NCI-H524 treated with DMSO at 0.1 percent for 48 hours (cell line): ENCODE measurements at places on chromosomes 2 and 18.

DNA sequence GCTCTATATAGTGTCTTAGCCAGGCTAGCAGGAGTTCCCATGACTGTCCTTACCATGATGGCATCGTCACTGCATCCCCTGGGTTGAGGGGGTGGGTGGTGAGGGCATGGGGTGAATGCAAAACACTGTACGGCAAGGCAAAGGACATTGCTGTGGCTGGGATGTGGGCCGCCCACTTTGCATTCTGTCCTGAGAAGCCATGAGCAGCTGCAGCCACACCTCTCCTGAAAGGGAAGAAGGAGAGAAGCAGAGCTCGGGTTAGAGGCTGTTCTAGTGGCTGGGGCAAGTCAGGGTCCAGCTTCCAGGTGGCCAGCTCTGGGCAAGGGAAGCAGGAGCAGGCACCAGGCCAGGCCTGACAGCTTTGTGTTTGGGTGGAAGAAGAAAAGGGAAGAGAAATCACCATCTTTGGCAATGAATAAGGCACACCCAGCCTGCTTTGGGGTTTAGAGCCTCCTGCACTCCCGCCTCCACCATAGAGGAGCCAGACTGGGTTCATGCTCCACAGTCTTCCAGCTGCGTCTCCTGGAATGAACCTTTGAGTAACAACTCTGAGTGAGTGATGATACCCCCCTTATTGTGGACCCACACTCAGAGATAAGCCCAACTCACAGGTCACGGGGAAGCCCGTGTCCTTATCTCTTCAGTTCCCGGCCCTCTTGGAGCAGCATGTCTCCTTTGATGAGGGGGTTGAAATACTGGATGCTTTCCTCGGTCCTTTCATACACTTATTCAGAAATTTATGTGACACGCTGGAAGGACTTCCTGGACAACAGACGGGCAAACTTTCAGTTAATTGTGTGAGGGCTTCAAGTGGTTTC lies 63.4 kb downstream of the INPP4A start:
- DNase-seq, result peak; percentile 48

DNA sequence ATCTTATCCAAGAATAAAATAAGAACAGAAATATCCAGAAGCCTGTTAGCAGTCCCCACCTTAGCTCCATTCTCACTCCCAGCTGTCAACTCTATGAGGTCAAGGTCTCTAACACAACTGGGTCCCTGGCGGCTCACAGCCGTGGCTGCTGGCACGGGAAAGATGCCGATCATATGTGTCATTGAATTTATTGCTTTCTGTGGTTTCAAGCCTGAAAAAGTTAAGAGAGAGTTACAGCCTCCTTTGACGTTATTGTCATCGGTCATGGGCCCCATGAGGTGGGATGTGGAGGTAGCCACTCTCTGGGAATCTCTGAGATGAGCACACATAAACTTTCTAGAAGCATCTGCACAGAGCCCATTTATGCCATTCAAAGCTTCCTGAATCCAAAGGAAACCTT lies 28.7 kb upstream of the CABLES1 start:
- DNase-seq, result no peak

DNA sequence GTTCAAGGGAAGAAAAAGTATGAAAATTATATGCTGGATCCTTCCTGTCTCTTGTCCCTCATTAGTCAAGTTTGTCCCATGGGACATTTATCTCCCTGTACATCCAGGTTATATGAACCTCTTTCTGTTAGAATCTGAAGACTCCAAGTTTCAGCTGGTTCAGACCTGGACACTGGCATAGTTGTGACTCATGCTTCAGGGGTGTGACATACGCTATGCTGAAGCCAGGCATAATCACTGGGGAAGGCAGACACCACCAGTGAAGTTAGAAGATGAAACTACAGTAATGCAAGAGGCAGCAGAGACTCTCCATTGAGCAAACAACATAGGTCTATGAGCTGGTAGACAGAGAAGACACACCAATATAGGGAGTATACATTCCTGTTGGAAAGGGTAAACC lies 269.7 kb upstream of the SLC8A1 start:
- no peak for DNase-seq

DNA sequence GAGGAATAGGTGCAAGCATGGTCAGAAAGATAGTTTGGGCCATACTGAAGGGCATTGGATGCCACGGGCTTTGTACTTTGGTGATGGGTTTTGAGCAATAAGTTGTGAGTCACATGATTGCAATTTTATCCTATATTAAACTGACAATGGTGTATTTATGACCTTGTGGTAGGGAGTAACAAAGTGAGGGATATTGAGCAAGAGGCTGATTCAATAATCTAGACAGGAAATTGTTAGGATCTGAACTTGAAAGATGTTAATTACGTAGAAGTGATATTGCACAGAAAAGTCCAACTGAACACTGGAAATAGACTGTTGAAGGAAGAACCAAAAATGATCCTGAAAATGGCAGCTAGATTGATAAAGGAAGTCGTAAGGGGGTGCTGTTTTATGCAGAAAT lies 46.6 kb upstream of the TCF4 start:
- DNase-seq, result no peak

DNA sequence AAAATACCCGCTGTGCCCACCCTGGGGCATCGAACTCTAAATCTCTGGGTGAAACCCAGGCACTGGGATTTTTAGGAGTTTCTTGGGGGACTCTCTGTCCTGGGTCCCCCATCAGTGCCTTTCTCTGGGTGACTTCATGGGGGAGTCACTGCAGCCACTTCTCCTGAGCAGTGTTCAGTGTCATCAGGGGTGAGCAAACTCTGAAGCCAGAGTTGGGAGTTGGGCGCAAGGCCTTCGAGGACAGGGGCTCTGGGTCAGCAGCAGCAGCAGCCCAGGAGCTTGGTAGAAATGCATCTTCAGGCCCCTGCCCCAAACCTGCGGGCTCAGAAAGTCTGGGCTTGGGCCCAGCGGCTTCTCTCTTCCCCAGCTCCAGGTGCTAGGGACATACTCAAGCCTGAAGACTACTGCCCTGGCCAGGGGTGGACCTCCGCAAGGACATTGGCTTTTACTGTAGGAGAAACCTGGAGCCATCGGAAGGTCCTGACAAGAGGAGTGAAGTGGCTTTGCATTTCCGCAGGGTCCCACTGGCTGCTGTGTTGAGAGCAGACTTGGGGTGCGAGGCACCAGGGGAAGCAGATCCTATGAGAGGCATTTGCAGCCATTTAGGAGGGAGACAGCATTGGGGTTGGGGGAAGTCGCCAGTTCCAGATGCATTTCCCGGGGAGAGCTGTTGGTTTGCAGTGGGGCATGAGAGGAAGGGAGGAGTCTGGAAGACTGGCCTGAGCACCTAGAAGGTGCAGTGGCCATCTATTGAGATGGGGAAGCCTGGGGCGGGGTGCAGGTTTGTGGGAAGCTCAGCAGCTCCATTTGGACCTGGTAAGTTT lies 51.5 kb upstream of the FAHD2A start:
- no peak for DNase-seq

DNA sequence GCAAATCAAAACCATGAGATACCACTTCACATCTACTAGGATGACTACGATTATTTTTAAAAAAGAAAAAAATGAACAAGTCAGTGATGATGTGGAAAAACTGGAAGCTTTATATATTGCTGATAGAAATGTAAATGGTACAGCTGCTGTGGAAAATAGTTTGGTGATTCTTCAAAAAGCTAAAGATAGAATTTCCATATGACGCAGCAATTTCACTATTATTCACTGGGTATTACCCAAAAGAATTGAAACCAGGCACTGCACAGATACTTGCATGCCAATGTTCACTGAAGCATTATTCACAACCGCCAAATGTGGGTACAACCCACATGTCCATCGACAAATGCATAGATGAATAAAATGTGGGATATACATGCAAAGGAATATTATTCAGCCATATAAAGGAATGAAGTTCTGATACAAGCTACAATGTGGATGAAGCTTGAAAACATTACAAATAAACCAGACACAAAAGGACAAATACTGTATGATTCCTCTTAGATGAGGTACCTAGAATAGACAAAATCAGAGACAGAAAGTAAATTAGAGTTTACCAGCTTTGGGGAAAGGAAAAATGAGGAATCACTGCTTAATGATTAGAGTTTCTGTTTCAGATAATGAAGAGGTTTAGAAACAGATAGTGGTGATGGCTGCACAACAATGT lies 11.1 kb downstream of the RTTN start:
- no peak for DNase-seq

DNA sequence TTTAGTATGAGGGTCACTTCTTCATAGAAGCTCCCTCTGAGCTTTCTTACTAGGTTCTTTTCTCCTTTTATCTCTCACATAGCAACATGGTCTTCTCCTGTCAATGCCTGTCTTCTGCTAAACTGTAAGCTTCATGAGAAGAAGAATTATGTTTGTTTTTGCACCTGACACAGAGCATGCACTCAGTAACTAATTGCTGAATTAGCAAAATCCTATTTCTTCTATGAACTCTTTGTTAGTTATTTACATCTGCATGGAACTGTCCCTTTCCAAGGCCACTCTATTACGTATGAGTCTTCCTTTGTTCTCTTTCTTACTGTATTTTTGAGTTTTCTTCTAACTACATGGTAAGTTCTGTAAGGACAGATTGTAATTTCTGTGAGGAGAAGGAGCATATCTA lies 63.4 kb downstream of the THSD7B start:
- DNase-seq, result no peak

GRCh38 chr2:171894612-171894947 lies 536 bp upstream of the SLC25A12 start:
- no peak for DNase-seq

- DNase-seq, result no peak
Measured at GRCh38 chr2:164873210-164873908, 31.7 kb upstream of the COBLL1 start.
